Naive B cell (primary cell): ENCODE measurements at places on chromosomes 16 and 17.

DNA sequence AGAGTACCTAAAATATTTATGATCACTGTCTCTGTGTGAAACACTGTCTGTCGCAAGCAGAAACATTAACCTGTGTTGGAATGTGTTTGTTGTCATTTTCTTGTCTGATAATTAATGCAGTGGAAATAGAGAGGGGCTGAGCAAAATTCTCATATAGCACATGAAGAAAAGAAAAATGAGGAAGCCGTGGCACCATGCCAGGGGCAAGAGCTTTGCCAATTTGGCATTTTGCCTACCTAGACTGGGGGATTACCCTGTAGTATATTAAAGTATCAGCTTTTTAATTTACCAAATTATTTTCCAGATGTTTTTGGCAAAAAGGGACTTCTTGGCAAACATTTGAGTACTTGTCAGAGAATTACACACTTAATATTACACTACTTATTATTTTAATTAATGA, 1326.6 kb upstream of the GOT2 start:
- DNase-seq = no peak

- DNase-seq = no peak
These were observed 29.2 kb downstream of the SNX20 start for GRCh38 chr16:50651835-50652438.

- no peak for DNase-seq
These were observed 279.9 kb upstream of the DYNLRB2 start for GRCh38 chr16:80260906-80261311.

- DNase-seq = no peak
These were observed 5.4 kb downstream of the CD2BP2 start for GRCh38 chr16:30349675-30350074.

- no peak for DNase-seq
These were observed 8.7 kb downstream of the EIF1 start for GRCh38 chr17:41697122-41697962.

GRCh38 chr16:48499923-48500381, 110.0 kb downstream of the N4BP1 start:
- no peak for DNase-seq

DNA sequence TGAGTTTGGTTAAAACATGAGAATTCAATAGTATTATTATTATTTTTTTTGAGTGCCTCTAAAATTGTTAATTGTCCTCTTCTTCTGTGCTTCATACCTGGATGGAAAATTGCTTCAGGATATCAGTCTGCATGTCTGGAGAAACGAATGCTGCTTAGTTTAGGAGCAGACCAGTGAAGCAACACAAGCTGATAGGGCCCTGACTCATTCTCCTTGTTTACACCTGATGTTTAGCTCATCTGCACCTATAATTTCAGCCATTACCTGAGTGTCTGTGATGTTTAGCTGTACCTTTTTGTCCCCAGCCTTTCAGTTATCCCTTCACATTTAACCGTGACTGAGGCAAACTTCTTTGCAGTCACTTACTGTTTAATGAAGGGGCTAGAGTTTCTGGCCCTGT, 14.8 kb downstream of the SNTB2 start:
- DNase-seq = no peak

GRCh38 chr16:35732046-35732810, 2272.8 kb downstream of the TP53TG3F start:
- DNase-seq = no peak

- DNase-seq = no peak
These were observed 270.2 kb downstream of the TMEM114 start for GRCh38 chr16:8320131-8320530.

- DNase-seq = no peak
These were observed 26.6 kb upstream of the ST6GALNAC1 start for GRCh38 chr17:76670020-76670717.

DNA sequence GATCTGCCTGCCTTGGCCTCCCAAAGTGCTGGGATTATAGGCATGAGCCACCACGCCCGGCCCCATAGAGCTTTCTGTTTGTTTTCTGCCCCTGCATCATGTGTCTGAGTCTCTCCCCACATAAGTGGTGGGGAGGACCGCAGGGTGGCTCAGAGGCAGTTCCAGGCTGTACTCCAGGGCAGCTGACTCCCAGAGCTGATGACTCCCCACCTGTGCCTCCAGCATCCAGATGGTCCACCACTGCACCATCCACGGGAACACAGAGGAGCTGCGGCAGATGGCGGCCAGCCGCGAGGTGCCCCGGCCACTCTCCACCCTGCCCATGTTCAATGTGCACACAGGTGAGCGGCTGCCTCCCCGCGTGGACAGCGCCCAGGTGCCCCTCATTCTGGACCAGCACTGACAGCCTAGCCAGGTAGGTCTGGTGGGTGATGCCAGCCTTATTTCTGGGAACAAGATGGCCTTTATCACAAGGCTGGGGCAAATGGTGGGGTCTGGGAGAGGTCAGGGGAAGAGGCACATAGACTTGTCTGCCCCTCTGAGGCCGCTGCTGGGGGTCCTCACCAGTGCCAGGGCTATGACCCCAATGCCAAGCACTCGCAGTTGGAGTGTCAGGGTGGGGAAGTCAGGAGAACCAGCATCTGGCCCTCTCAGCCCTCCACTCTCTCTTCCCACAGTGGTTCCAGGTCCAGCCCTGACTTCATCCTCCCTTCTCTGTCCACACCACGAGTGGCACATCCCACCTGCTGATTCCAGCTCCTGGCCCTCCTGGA, 9.4 kb downstream of the SGCA start:
- no peak for DNase-seq

DNA sequence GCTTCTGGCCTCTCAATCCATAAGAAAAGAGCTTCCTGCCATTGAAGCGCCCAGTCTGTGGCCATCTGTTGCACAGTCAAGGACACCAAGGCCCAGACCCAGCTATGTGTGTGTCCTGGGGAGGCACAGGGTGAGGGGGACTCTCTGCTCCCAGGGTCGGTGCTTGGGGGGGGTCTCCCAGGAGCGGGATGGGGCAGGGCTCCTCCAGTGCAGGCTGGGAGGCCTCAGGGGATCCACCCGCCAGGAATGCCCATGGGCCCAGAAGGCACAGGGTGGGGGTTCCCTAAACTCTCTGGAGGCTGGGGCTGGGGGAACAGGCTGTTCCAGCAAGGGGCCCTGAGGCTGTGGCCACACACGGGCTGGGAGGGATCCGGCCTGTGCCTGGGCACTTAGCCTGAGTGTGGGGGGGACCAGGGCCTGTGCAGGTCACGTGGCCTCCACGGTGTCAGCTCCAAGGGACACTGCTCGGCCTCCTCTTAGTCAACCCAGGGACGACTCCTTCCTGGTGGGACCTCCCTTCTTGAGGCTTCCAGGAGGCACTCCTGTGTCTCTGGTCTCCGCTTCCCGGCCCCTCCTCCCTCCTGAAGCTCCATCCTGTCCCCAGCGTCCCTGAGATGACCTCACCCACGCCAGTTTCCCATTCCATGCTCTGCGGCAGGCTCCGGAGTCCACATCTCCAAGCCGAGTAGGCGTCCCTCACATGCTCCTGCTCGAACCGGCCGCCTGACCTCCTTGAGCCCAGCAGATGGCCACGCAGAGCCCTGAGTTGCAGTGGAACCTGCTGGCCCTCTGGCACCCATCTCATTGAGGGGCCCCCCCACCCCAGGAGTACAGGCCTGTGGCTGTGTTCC, 23.1 kb upstream of the BAHCC1 start:
- DNase-seq = no peak

DNA sequence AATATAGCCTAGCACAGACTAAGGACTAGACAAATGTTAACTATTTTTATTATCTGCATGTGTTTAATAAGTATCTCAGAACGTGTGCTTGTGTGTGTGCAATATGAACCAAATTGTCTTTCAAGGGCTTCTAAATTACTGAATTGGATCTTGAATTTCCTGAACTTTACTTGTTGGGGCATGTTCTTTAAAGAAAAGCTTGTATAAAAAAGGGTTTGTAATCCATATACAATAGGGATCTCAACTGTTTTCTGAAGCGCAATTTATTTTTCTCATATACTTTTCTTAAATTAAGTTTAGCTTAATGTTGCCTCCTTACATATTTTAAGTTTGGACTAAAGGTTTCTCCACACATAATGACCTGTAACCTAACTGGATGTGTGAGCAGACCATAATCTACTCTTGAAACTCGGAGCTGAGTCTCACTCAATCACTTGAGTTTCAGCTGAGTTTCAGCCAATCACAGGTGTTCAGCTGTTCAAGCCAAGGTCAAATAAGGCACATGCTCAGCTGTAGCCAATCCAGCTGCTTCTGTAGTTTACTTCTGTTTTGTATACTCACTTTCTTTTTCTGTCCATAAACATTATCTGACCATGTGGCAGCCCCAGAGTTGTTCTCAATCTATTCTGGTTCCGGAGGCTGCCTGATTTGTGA, 72.3 kb downstream of the CDK5R1 start:
- no peak for DNase-seq

DNA sequence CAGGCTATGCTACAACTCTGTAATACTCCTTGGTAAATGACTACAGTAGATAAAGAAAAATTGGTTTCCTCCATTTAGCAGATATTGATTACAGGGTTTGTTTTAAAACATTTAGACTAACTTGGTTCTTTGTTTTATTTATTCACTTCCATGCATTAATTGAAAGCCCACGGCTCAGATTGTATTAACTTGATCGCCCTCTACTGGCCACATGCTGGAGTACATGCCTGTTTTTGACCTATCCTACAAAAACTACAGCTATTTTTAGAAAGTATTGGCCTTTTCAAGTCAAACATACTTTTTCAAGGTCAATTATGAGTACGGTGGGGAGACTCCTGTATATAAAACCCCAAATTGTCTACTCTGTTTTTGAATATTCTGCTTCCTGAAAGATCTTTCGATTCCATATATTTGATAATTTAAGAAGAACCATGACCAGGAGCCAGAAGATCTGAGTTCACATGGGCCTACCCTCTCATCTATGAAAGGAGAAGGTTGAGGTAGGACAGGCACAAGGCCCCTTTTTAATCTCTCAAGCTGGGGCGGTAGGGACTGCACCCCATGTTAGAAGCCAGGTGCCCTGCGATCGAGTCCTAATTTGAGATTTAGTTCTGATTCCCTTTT, 51.8 kb downstream of the CA10 start:
- DNase-seq = no peak

DNA sequence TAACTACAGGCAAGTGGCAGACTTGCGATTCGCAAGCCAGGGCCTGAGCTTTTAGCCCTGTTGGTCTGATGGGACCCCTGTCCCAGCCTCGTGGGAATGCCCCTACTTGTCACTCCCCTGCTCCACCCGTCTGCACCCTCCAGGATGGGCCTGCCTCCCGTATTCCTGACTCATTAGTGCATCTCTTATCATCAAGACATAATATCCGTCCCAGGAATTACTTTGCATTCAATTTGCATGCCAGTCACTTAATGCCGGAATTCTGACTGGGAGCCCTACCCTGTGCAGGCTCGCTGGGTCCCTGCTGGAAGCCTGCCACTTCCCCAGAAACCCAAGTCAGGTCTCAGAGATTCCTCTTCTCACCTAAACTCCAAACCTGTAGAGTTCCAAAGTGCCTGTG, 3.3 kb downstream of the PRSS53 start:
- DNase-seq = no peak

GRCh38 chr17:49195751-49196150, 14.6 kb downstream of the GNGT2 start:
- DNase-seq = no peak

GRCh38 chr17:63019138-63019873, 53.3 kb downstream of the TANC2 start:
- no peak for DNase-seq

- no peak for DNase-seq
These were observed 65.1 kb upstream of the HAS3 start for GRCh38 chr16:69040144-69040909.

DNA sequence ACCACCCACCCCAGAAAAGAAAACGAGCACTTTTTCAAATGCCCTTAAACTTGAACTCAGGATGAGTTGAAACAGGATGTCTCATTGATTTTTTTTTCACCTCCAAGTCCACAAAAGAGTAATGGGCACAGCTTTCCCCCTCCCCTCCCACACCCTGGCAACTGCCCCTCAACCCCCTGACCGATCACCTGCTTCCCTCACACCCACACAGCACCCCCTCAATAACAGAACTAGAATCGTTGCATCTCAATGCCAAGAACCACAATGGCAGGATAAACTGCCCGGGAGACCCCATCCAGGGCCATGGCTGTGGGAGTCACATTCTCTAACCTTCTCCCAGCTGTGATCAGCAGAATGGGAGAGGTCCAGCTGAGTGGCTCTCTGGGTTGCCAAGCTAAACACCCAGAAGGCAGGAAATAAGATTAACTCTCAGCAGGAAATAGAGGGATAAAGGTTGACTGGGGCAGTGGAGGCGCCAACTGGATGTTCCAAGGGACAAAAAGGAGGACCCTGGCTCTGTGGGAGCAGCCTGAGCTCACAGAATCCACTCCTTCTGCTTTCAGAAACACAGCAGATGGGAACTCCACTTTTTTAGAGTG, 128.0 kb upstream of the SDK2 start:
- DNase-seq = no peak

GRCh38 chr17:64682261-64683181, 20.4 kb upstream of the SMURF2 start:
- DNase-seq = no peak

DNA sequence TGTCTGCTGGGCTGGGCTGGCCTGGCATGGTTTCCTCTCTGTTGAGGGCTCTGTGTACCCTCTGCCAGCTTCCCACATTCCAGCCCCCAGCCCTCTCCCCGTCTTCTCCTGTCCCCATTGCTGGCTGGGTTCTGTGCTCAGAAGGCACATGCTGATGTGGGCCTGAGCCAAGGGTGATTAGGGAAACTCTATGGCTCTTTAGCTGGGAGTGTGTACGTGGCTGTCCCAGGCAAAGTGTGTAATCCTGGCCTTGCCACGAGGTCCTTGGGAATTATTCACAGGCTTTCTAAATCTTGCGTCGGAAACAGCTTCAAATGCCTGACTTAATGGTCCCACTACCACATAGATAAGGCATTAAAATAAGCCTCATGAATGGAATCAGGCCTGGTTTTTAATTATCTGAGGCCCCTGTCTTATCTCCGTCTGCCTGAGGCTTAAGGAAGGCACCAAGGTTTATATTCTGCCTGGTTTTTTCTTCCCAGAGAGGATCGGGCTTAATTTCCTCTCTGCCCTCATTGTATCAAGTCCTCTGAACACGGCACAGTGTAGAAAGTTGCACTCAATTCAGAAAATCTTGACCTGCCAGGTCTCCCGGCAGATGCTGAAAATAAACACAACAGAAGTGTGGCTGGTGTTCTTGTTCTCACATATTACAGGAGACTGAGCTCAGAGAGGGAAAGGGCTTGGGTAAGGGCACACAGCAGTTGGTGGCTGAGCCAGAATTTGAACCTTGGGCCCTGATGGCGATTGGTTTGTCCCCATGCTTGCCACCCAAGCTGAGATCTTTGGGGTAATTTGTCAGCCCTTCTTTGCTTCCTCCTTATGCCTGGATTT, 52.9 kb upstream of the LGALS9 start:
- DNase-seq = no peak

DNA sequence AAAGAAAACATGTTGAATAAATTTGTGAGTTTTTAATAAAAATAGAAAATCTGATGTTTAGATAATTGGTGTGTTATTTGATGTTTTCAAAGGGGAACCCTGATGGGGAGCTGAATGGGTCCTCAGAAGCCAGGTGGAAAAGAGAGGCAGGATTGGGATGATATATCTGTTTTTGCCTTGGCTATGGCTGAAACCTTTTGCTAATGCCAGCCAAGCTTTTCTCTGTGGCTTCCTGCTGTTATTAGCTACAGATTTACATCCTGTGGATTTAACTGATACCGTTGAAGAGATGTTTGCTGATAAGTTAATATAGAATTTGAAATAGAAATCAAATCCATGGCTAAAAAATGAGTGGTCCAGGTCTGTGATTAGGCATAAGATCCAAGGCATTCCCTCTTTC, 4.2 kb upstream of the AATF start:
- DNase-seq = no peak

GRCh38 chr17:72120642-72121163, at the start of gene SOX9:
Gene SOX9, plus strand, starts transcription at chr17:72121020. Its CDS starts 372 bp downstream, at chr17:72121392.
- DNase-seq = no peak
